ENCODE measurements at places on chromosomes 16 and 17. TPM values are rescaled to one million over a fixed set of nuclear protein-coding genes. Genes with fewer than 3 reads are reported as not detected.

Gene CA10
- total RNA-seq, result not detected

Gene DECR2
- total RNA-seq, result 15.9 TPM

Gene AIPL1
- not detected for total RNA-seq

Gene MARVELD3
- not detected for total RNA-seq

Gene DLX4
- total RNA-seq, result 1.3 TPM

Gene HBA2
- total RNA-seq, result not detected

Gene IGFBP4
- total RNA-seq, result not detected

Gene PRPSAP2
- 91.9 TPM for total RNA-seq

Gene SCIMP
- 0.72 TPM for total RNA-seq

Gene CAPNS2
- not detected for total RNA-seq

Gene MPP3
- not detected for total RNA-seq

Gene SMIM5
- not detected for total RNA-seq

Gene SLC5A10
- total RNA-seq, result not detected

Gene CDH15
- not detected for total RNA-seq

Gene SLC47A1
- not detected for total RNA-seq

Gene GFOD2
- total RNA-seq, result 18.5 TPM

Gene KRTAP2-1
- not detected for total RNA-seq

Gene CDH13
- not detected for total RNA-seq

Gene EMP2
- not detected for total RNA-seq

Gene RAB26
- 9.5 TPM for total RNA-seq

Gene EVI2B
- total RNA-seq, result 71.0 TPM

Gene SP6
- total RNA-seq, result 0.08 TPM

Gene DOC2B
- not detected for total RNA-seq

Gene CMTM4
- 1.3 TPM for total RNA-seq

Gene CSH1
- total RNA-seq, result not detected

Gene SCPEP1
- 43.0 TPM for total RNA-seq

Gene CD300A
- 3.5 TPM for total RNA-seq

Gene CDYL2
- total RNA-seq, result 2.5 TPM

Gene NOXO1
- total RNA-seq, result 0.30 TPM

Gene TRIM16
- 9.9 TPM for total RNA-seq

Gene CRHR1
- total RNA-seq, result not detected

Gene SBK1
- total RNA-seq, result 0.63 TPM

Gene ATP2A1
- 4.4 TPM for total RNA-seq

Gene SLC12A3
- total RNA-seq, result 0.88 TPM

Gene PIMREG
- 31.0 TPM for total RNA-seq

Gene CX3CL1
- total RNA-seq, result not detected

Gene LPO
- total RNA-seq, result not detected

Gene IL17C
- 0.86 TPM for total RNA-seq

Gene TEX14
- total RNA-seq, result 2.3 TPM

Gene SLC25A10
- 45.6 TPM for total RNA-seq

Gene NATD1
- 6.0 TPM for total RNA-seq

Gene BCKDK
- 36.5 TPM for total RNA-seq

Gene NPTX1
- total RNA-seq, result not detected

Gene CSNK2A2
- 106 TPM for total RNA-seq

Gene HSBP1
- 104 TPM for total RNA-seq

Gene NETO2
- total RNA-seq, result 0.15 TPM

Gene CES1
- total RNA-seq, result not detected

Gene COL1A1
- not detected for total RNA-seq

Gene HLF
- total RNA-seq, result not detected

Gene ZNHIT3
- total RNA-seq, result 50.2 TPM

Gene CCR7
- total RNA-seq, result not detected

Gene TMC5
- 0.18 TPM for total RNA-seq
